ENCODE measurements at places on chromosomes 11 and 22. TPM values are rescaled to one million over a fixed set of nuclear protein-coding genes. Genes with fewer than 3 reads are reported as not detected.

CYTH4 gene
- polyA plus RNA-seq = 5.9 TPM

UPK2 gene
- polyA plus RNA-seq = 3.6 TPM

MAPK8IP2 gene
- 0.66 TPM for polyA plus RNA-seq

POU2AF2 gene
- polyA plus RNA-seq = 0.23 TPM

DNA sequence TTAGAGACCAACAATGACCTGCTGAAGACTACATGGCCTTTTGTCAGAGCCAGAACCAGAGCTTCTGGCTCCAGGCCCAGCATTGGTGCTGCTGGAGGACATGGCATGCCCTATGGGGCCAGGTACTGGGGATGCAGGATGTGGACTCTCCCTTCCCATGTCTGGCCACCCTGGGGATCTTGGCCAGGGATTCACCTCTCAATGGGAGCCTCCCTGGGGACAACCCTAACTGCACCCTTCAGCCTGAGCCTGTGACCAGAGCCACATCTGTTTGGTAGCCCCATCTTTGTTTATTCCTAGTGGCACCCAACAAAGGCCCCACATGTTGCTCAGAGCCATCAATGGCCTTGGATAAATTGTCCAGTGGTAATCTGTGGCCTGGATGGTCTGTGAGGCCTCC lies 5.8 kb downstream of the KLHL35 start:
- H3K36me3 ChIP-seq = no peaks in the 10 kb centered on the region
- no peak overlapping the region for H3K4me3 ChIP-seq
- peaks cover 11% of the 10 kb centered on the region for H3K27me3 ChIP-seq
- no peak for DNase-seq
- H3K27ac ChIP-seq = no peak overlapping the region
- H3K4me1 ChIP-seq = no peaks in the 10 kb centered on the region

- DNase-seq = no peak
- H3K27ac ChIP-seq = no peak overlapping the region
- no peaks in the 10 kb centered on the region for H3K27me3 ChIP-seq
These were observed 76.7 kb downstream of the FAR1 start for GRCh38 chr11:13745165-13745564.

DNA sequence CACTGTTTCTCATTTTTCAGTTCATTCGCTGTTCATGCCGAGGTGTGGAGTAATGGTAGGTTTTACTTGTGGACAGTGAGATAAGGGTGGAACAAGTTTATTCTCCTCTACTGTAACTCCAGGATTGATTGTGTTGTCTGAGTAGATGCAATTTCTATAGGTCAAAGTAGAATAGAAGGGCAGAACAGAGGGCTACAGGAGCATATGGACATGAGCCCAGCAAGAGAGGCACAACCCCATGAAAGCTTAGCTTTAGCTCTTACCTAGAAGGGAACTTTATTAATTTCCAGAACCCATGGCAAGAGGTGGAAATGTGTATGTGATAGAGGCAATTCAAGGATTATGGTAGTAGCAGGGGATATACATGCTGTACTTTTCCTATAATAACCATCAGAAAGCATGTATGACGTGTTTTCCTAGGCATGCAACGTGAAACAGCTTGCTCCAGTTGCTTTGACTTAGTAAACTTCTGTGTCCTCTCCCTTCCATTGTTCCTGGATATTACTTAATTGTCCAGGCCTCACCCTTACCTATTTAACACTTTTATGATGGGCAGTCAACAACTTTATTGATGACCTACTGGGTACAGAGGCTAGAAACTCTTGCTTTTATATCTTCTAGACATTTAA lies 13.8 kb upstream of the SLC37A2 start:
- no peaks in the 10 kb centered on the region for H3K27me3 ChIP-seq
- no peaks in the 10 kb centered on the region for H3K36me3 ChIP-seq
- DNase-seq = no peak
- H3K4me1 ChIP-seq = no peaks in the 10 kb centered on the region
- no peak overlapping the region for H3K27ac ChIP-seq

- H3K36me3 ChIP-seq = no peaks in the 10 kb centered on the region
- H3K27ac ChIP-seq = no peak overlapping the region
- no peak for DNase-seq
- no peak overlapping the region for H3K4me3 ChIP-seq
These were observed 32.6 kb upstream of the PRAME start for GRCh38 chr22:22591348-22592299.

- H3K27me3 ChIP-seq = no peaks in the 10 kb centered on the region
- no peak overlapping the region for H3K4me3 ChIP-seq
- H3K4me1 ChIP-seq = no peaks in the 10 kb centered on the region
- no peaks in the 10 kb centered on the region for H3K36me3 ChIP-seq
These were observed 147.5 kb upstream of the CTSC start for GRCh38 chr11:88484873-88485621.

- H3K4me3 ChIP-seq = no peak overlapping the region
- peaks cover 9% of the 10 kb centered on the region for H3K4me1 ChIP-seq
- no peak for DNase-seq
- no peaks in the 10 kb centered on the region for H3K36me3 ChIP-seq
- H3K27me3 ChIP-seq = peaks cover 25% of the 10 kb centered on the region
- no peak overlapping the region for H3K27ac ChIP-seq
These were observed 1.3 kb upstream of the DCHS1 start for GRCh38 chr11:6656936-6657335.

DNA sequence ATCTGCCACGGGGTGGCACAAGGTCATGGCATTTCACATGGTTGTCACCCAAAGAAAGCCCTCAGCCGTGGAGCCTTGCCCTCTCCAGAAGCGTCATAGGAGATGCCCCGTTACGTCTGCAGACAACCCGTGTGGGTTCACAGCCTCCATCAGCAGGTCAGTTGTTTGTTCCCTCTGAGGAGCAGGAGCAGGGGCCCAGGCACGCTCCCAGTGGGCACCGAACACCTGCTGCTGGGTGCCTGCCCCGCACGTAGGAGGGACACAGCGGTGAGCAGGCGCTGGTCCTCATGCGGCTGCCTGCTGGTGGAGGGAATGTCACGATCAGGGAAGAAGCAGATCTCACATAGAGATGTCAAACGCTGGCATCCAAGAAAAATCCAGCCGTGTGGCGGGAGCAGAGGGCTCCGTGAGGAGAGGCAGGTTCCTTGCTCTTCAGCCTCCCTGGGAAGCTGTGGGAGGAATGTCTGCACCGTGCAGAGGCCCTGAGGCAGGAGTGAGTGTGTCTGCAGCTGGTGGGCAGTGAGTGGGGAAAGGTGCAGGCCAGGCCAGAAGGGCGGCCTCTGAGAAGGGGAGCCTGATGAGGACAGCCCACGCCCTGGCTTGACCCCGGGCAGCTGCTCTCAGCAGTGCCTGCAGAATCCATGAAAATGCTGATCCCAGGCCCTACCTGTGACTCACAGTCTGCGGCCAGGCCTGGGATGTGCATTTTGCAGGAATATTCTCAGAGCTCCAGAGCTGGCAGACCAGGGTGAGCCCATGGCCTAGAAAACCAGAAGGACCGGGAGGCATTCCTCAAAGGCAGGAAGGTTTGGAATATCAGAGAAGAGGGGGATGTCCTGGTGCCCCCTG lies 36.4 kb upstream of the TH start:
- no peaks in the 10 kb centered on the region for H3K27me3 ChIP-seq
- H3K4me1 ChIP-seq = no peaks in the 10 kb centered on the region
- H3K36me3 ChIP-seq = no peaks in the 10 kb centered on the region
- no peak overlapping the region for H3K27ac ChIP-seq

- H3K4me1 ChIP-seq = no peaks in the 10 kb centered on the region
- no peak overlapping the region for H3K27ac ChIP-seq
- no peaks in the 10 kb centered on the region for H3K27me3 ChIP-seq
- H3K4me3 ChIP-seq = no peak overlapping the region
- no peak for DNase-seq
These were observed 18.4 kb upstream of the FTH1 start for GRCh38 chr11:61985869-61986268.

All from left lung (tissue), 14 donors.